Stromal cell of bone marrow (primary cell): ENCODE measurements at places on chromosomes 5 and 9.
A peak's percentile ranks its signal among the peaks of the same experiment; 100 is the strongest.

- no peak for DNase-seq
Observed at GRCh38 chr5:88826646-88827585, 56.1 kb downstream of the MEF2C start.

DNA sequence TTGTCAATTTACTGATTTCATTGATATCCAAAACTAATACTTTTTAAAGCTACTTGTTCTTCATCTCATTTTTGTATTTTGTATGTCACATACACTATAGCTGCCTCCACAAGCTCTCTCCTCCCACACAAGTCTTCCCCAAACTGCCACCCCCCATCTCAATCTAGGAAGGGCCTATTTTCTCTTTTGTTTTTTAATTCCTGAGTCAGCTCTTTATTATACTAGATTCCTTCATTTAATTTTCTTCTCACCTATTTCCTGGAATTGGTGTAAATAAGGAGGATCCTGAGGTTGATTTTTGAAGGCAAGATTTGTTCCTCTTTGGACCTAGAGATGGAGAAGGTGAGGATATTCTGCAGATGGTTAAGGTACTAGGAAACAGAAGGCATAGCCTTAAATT, 277.4 kb downstream of the GABRB2 start:
- DNase-seq: no peak

DNA sequence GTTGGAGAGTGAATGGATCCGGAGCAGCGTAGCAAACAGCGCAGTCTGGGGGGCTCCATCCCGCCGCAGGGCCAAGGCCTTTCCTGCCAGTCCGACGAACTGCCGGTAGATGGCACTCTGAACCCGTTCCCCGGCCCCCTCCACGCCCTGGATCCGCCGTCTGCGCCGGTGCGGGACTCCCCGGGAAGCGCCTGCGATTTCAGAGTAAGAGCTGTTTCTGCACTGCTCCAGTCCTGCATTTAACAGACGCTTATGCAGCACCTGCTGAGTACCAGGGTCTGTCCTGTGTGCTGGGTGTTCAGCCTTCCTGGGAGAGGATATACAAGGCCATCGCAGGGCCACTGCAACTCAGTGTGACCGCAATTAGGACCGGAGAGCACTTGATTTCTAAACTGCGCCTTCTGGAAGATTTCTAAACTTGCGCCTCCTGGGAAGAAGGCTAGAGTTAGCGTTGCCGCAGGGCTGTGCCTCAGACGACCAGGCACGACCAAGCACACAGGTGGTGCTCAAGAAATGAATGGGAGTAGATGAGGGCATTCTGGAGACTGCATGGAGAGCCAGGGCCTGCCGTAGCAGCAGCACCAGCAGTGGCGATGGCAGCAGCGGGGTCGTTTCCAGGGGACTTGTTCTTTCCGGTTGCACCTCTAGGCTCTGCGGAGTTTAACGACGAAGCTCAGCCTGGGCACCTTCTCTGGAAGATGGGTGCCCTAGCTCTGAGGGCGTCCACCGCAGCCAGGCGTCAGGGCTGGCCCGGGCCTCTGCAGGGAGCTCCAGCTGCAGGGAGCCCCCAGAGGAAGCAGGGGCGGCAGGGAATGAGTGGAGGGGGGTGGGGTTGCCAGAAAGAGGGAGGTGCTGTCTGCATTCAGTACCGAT, 14.3 kb upstream of the TIFAB start:
- DNase-seq: peak; percentile 38

DNA sequence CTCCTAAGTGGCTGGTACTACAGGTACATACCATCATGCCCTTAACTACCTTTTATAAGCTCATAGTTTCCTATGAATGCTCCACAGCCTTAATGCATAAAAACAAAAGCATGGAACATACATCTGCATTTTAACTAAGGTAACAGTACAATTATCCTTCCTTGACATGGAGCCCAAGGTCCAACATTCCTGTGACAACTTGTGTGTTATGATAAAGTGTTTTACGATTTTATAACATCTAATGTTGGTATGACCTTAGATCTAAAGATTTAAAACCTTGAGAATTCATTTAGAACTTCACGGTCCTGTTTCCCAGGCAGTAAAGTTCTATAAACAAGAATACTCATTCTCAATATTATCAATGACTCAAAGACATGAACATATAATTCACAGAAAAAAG, 43.1 kb downstream of the GNG10 start:
- DNase-seq: no peak

DNA sequence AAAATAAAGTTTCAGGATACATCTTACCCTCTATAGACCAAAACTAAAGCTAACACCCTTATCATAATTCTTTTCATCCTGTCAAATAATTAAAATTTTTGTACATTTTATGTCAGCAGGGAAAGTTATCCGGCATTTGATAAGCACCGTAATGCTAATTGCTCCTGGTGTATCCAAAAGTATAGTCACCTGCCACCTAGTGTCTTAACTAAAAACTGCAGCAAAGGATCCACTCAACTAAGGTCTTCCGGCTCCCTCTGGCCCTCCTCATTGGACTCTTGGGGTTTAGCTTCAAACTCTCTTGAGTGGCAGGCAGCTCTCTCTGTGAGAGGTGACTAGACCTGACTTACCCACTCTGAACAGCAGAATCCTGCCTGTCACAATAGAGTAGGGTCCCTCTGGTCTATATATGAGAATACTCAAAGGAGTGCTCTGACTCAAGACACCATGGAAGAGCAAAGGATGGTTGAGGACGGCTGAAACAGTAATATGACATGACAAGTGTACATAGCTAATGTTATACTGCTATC, 60.4 kb upstream of the CAST start:
- DNase-seq: peak; percentile 58

DNA sequence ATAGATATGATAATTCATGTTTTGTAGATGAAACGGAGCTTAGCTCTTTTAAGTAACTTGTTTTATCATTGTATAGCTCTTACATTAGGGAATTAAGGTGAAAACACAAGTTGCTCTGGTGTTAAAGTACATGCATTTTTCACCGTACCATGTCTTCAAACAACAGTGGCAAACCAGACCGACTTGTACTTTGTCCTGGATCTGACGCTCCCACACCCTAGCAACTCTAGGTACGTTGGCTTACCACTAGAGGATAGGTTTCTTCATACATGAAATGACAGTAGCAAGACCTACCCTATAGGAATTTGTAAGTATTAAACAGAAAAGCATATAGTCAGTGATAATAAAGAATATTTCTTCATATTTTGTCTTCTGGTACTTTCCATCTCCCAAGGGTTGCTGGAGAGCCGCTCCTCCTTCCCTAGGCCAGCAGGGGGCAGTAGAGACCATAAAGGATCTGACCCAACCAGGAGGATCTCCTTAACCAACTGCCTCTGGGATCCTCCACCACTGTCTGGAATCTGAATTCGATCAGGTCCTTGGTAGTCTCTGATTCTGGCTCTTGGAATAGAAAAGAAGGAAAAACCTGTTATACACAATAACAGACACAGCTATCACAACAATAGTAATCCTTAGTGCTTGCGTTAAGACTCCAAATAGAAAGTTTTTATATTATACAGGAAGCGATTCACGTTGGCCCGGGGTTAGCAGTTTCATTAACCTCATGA, 136.7 kb downstream of the CAVIN4 start:
- peak; percentile 21 for DNase-seq
